H4 (cell line): ENCODE measurements at places on chromosomes 3 and 15.

- peak; percentile 53 for DNase-seq
Observed at GRCh38 chr3:108477511-108478147, 32.8 kb downstream of the MYH15 start.

- DNase-seq: no peak
Observed at GRCh38 chr3:53022647-53023046, 23.2 kb downstream of the SFMBT1 start.

DNA sequence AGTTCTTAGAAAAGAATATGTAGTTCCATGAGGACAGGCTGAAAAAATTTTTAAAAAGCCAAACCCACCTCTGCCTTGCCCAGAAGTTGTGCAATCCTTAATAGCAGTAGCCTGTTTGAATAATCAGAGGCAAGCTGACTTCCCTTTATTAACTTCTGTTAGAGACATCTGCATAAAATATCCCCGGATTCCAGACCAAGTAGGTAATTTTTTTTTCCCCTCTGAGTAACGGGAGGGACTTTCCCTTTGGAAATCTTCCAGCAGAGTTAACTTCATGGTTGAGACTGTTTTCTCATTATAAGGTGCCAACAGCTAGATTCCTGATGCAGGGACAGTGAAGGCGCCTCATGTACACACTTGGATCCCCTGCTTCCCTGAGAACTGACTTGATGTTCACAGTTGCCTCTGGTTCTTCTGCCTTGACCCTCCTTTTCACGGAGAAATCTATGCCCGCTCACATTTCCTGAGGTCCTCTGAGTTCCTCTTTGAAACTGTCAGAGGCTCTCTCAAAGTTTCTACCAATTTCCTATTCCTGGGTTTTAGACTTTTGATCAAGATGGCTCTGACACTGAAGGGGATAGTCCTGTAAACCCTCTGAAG lies 227.6 kb upstream of the BHLHE40 start:
- DNase-seq: peak; percentile 30

DNA sequence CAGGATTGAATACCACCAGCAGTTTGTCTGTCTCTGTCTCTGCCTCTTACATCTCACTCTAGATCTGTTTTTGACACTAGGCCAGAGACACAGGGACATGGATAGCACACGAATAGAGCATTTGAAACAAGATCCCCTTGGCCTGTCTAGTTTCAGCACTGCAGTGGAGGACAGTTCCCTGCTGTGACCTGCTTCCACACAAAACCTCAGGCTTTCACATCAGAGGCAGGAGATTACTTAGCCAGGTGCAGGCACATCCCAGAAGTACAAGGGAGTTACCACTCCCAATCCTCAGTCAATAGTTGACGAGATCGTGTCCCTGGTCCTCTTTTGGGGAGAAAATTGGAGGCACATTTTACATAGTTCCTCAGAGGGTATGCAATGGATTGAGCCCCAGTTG lies 34.0 kb upstream of the CCK start:
- DNase-seq: no peak

GRCh38 chr3:11307830-11308432 lies 35.7 kb downstream of the ATG7 start:
- DNase-seq: no peak

DNA sequence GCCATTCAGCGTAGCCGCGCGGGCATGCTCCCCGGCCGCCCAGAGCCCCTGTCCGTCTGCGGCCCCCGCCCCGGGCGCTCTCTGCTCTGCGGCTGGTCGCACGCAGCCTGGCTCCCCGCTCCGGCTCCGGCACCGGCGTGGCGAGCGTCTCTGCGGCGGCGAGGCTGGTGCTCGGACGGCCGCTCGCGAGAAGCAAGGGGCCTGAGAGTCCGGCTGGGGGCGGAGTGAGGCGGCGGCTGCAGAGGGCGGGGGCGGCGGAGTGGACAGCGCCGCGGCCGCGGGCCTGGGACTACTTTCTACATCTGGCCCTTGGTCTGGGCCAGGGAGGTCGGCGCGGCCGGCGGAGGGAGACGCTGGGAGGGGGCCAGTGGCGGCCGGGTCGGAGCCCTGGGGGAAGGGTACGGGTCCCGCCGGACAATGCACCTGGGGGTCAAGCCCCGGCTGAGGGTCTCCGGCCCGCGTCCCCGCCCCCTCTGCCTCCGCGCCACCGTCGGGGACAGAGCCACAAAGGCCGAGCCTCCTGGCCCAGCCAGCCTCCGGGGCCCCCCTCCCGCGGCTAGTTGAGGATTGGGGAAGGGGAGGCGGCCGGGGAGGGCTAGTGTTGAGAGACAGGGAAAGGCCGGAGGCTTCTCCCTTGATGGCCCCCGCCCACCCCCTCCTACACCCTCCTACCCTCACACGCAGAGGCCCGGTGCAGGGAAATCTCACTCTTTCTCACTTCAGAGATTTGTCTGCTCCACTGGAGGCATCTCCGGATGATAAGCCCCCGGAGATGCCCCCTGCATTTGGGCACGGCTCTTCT lies at the start of gene PRTG:
Gene PRTG, minus strand, starts transcription at position 226 of the 802 bp plus-strand sequence. Its CDS starts 221 bp downstream, at position 5.
- DNase-seq: peak; percentile 27

DNA sequence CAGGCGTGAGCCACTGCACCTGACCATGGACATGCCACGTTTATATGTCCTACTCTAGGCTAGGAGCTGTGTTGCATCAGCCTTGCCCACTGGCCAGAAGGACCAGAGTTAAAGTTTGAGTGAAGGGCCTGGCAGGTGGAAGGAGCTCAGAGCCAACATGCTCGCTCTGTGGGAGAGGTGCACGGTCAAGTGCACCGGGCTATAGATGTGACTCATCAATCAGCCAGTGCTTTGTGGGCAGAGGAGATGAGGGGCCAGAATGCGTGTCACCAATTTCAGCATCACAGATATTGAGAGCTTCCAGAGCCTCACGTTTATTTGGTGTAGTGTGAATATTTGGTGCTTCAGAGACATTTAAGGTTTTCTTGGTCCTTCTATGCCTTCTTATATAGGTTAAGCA lies 137.3 kb upstream of the KBTBD8 start:
- no peak for DNase-seq

DNA sequence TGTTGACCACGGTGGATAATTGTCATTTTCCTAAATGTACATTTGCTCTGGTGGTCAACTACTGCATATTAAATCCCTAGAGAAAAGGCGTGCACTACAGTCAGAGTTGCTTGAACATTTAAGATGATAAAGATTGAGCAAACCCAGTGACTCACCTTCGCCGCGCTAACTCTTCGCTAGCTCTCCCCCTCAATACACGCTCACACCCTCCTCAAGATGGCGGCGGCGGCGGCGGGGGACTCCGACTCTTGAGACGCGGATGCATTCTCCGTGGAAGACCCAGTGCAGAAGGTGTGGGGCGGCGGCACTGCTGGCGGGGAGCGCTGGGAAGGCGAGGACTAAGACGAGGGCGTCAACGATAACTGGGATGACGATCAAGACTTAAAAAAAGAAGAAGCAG lies 79.8 kb upstream of the PFN2 start:
- DNase-seq: no peak

DNA sequence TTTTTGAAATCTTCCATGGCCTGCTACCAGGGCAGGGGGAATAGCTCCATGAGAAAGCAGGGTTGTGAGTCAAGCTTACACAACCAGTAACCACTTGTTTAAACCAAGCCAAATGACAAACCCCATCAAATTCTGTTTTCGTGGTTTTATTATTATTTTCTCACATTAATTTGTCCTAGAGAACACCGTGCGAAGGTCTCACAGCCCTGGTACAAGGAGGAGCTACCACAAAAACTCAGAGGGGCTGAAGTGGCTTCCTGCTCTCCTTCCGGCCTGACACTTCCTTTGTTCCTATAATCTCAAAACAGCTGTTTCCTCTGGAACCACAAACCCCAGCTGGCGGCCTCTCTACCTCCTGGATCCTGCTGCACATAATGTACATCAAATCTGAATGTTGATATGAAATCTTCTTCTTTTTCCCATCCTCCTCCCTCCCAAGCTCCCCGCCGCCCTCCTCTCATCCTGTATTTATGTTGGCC lies 375.9 kb downstream of the MCTP2 start:
- peak; percentile 14 for DNase-seq

GRCh38 chr3:138726946-138727730 lies 107.6 kb downstream of the PIK3CB start:
- no peak for DNase-seq

GRCh38 chr3:191768421-191768820 lies 307.5 kb downstream of the PYDC2 start:
- no peak for DNase-seq

GRCh38 chr15:55741833-55742497 lies 987 bp downstream of the PRTG start:
- DNase-seq: no peak

- no peak for DNase-seq
Observed at GRCh38 chr15:74511583-74511982, 29.4 kb upstream of the ARID3B start.

GRCh38 chr15:86852741-86853140 lies 773.1 kb downstream of the AGBL1 start:
- DNase-seq: no peak

DNA sequence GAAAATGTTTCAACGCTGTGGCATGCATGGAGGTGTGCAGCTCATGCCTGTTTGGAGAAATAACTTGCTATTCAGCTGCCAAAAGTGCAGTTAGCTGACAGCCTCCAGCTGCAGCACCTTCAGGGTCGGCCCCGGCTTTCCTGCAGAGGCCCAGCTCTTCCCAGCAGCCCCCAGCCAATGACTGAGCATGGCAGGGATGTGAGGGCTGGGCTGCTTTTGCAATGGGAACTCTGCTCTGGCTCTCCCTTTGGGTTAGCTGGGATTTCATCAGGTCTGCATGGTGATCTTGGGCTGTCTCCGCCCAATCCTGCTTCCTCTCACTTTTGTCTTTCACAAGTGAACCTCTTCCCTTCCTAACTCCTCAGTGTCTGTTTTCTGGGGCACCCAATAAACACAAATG lies 396.6 kb downstream of the EPHB1 start:
- DNase-seq: no peak

GRCh38 chr3:160398820-160399124 lies 253 bp downstream of the IFT80 start:
- no peak for DNase-seq

- DNase-seq: no peak
Observed at GRCh38 chr3:71185733-71186455, 397.6 kb downstream of the FOXP1 start.

GRCh38 chr3:71152039-71152891 lies 431.3 kb downstream of the FOXP1 start:
- no peak for DNase-seq

DNA sequence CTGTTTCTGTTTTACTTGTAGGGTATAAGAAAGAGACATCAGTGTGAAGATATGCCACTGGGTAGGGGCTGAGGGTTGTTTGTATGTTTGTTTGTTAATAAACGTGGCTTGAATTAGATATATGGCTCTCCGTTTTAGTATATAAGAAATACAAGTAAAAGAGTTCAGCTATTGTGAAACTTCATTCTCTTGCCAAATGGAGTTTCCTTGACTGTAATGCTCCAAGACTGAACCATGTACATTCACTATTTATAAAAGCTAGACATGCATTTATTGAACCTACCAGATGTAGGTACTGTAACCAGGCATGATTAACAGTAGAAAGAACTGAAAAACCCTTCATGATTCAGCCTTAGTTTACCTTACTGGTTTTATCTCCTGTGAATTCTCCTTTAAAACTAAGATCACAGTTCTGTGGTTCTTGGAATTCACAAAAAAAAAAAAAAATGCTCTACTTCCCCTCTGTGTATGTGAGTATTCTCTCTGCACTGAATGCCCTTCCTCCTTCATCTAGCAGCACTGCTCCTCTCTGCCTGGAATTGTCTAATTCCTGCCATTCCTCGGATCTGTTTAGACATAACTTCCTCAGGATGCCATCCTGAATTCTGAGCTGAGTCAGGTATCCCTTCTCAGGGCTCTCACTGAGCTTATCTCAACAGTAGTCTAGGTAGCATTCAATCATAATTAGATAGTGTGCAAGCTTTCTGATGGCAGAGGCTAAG lies 504.4 kb downstream of the FHIT start:
- DNase-seq: no peak

DNA sequence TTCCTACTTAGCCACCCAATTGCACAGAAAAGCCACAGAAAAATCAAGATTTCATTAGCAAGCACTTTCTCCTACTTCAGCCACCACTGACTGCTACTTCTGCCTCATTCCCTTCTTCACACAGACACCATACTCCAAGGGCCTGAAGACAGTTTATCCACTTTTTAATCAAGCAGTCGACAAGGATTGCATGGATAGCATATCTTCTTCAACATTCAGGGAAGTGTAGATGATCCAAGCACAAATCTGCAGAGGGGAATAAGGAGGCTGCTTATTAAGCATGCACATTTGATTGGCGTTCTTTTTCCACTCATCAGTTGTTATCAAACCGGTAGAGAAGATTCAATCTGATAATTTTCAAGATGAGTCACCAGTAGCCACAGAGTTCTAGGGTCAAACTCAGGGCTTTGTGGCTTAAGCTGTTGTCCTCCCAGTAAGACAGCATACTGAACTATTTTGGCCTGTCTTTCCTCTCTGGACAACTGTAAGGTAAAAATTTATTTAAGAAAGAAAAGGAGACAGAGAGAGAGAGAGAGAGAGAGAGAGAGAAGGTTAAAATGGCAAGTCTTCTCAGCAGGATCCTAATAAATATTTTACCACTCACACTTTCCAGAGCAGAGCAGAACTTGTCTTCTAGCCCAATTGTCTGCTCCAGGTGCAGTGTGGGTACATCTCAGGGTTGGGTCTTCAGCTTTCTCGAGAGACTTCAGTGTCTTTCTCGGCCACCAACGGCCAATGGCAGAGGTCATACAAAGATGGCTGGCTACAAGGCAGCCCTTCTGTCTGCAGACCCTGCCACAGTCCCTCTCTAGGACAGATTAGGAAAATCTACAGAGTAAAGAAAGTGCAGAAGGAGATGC lies 80.6 kb upstream of the BHLHE40 start:
- DNase-seq: no peak

DNA sequence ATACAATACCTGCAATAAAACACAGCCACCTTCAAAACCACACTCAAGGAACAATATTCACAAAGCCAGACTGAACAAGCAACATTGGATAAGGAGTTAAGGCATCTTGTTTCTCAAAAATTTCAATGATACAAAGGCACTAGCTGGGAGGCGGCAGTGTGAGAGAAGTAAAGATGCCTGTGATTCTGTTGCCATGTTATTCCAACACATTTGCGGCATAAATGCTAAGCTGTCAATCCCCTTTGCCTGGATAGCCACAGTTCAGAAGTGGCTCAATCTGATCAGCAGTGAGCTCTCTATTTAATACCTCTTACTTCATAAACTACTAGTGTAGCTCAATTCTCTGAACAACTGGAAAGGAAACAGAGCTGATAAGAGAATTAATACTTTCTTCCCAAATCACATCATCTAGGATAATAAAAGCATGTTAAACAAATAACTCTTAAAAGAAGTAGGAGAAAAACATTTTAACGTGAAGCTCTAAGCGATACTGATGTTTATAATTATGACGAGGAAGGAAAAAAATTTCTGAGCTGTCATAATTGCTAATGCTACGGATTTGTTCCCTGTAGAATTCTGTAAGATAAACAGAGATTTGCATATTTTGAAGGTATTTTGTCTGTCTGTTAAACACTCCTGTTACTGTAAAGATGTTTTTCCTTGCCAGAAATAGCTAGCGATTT lies 358.4 kb downstream of the FOXP1 start:
- no peak for DNase-seq

DNA sequence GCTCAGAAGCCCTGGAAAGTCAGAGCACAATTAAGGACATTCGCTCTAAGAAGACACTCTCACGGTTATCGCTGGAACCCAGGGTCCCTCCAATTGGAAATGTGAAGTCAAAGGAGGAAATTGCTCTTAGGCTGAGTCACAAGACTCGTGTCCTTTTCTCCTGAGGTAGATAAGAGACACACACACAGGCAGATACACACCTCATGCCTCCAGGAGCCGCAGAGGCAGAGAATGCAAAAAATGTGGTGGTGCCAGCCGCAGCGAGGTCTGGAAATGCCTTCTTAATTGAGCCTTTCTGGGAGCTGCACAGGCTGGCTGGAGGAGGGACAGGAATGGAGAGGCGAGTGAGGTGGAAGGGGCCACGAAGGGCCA lies 189.3 kb downstream of the OPA1 start:
- peak; percentile 90 for DNase-seq
